Esophagus squamous epithelium (tissue), 5 donors: ENCODE measurements at places on chromosomes 5 and 9.

- no peak for DNase-seq
Measured at GRCh38 chr5:14032918-14033317, 88.4 kb upstream of the DNAH5 start.

DNA sequence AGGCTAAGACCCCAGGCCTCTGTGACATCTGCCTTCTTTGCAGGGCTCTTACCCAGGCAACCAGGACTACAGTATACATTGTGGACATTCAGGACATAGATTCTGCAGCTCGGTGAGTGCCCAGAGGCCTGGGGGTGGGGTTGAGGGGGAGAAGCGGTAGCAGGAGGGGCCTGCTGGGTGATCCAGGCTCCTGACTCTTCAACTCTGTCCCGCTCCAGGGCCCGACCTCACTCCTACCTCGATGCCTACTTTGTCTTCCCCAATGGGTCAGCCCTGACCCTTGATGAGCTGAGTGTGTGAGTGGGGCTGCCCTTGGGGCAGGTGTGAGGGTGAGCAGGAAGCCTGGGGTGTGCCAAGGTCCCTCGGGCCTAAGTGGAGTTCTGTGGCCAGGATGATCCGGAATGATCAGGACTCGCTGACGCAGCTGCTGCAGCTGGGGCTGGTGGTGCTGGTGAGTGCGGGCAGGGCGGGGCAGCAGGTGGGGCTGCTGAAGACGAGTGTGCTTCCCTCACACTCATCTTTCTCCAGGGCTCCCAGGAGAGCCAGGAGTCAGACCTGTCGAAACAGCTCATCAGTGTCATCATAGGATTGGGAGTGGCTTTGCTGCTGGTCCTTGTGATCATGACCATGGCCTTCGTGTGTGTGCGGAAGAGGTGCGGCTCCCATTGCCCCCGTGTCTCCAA, 19.8 kb downstream of the GPRIN1 start:
- DNase-seq: no peak

DNA sequence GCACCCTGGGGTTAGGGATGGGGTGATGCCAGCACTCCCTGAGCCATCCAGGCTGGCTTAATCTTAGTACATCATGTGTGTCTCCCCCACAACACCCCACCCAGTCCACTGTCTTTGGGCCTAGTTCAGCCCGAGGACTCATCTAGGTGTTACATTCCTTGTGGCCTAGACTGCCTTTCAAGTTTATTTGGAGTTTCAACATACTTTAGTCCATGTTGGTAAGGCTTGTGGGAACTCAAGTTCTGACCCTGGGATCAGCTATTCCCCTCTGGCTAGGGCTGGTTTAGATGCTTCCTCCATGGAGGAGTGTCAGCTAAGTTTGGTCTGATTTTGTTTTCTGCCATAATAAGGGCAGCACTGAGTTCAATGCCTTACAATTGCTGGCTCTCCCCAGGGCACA, 302.4 kb downstream of the SMARCA2 start:
- DNase-seq: no peak

DNA sequence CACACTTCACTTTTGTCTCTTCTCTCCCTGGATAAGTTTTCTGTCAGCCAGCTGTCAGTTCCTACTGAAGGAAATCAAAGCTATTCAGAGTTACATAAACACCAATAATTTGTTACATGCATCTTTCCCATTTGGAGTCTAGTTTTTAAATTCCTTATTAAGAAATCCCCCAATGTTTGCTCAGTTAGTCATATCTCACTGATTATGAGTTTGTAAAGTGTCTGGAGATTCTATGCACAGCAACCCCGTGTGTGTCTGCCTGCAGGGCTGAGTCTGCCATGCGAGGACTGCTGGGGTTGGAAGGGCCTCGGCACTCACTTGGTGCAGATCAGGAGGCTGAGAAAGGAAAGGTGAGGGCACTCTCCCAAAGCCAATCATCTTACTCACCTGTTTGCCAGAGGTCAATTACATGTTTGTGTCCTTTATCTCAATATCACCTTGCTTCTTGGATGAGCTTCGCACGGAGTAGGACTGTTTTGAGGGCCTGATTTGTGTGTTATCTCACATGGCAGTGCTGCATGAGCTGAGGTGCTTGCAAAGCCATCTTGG, 3.3 kb downstream of the ANKRD34B start:
- no peak for DNase-seq

DNA sequence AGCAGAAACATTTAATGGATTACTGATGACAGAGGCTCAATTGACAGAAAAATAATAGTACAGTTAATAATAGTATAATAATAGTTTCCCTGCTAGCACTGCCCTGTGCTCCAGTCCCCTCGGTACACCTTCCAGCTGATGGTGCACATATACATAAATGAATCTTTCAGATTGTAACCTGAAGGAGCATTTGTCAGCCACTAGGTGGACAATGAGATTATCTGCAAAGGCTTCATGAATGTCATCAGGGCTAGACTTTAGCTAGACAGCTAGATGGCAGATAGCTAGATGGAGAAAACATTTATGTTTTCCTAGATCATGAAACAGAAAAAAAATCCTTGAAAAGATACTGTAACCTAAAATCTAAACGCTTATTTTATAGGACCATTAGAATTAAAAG, 304.4 kb upstream of the SMC2 start:
- no peak for DNase-seq

DNA sequence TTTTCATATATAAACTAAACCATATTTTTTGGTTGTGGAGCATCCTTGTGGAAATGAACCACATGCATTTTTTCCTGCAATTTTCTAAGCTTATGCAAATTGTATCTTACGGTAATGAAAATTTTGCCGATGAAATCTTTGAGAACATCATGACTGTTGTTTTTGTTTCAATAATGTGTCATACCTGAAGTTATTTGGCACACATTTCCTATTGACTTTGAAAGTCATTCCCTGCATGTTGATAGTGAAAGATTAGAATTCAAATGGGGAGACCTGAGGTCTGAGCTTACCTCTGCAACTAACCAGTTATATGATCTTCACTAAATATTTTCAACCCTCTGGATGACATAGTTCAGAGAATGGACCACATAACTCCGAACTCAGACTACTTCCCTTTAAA, 88.5 kb downstream of the PRR16 start:
- DNase-seq: no peak

DNA sequence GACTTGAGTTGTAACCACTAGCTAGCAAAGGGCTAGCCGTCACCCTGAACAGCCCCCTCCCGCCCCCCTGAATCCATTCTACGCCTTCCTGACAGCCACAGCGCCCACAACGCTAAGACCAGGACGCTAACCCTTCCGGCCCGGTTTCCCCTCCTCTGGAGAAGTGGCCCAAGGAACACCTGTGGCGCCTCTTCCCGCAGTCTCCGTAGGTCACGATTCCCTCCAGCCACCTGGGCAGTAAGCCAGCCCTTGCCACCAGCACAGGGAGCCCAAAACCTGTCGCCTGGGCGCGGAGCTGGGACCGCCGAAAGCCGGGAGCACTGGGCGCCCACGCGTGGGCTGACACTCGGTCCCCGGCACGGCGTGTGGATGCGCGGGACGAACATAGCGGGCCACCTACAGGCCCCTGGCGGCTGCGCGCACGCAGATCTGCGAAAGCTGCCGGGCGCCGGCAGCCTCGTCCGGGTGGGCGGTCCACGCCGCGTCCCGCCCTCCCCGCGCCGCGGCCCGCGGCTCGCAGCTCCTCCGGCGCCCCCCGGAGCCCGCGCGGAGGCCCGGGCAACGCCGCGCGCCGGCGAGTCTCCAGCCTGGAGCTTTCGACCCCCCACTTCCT, 596 bp downstream of the IRF1 start:
- DNase-seq: no peak

GRCh38 chr5:41097642-41098041, 26.5 kb upstream of the MROH2B start:
- DNase-seq: no peak

DNA sequence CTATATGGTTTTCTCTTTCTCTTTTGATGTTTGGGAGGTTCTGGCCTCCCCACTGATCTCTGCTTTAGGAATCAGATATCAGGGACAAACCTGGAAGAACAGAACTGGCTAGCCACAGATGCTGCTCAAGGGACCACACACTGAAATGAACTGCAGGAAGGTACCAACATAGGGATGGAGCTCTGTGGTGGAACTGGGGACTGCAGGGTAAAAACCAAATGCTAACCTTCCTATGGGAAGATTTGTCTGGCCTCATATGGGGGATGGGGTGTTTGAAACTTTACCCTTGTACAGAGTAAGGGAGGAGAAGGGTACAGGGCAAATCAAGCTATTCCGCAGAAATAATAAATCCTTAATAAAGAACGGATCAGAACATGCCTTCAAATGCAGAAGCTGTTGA, 49.4 kb downstream of the ELOVL7 start:
- no peak for DNase-seq

DNA sequence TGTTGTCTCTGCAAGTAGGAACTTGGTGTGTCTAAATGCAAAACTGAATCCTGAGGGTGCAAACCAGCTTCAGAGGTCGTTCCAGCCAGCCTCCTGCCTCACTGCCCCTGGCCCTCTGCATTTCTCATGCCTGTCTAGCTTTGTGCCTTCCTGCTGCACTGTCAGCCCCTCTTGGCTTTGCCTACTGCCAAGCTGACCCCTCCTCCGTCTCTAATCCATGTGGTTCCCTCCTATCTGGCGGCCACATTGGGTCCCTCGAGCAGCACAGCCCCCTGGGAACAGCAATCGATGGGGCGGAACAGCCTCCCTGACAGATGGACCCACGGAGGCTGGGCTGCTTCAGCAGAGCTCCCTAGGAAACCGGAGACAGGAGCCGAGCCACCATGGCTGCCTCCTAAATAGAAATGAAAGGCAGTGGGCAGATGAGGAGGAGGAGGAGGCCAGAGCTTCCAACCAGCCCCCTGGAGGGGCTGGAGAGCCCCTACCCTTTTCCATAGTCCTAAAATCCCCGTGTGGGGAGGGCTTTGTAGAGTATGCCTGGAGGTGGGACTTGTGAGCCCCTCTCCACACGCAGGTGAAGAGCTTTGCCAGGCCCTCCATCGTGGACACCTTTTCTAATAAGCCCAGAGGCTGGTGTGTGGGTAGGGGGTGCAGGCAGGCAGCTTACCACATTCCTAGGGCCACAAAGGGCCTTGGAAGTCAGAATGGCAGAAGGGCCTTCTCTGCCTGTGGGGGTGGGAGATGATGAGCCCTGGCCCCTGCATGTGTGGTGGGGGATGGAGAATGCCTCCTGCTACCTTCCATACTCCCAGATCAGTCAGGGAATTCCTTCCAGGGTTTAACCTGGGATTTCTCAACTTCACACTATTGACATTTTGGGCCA, 9.2 kb upstream of the CXXC5 start:
- no peak for DNase-seq

DNA sequence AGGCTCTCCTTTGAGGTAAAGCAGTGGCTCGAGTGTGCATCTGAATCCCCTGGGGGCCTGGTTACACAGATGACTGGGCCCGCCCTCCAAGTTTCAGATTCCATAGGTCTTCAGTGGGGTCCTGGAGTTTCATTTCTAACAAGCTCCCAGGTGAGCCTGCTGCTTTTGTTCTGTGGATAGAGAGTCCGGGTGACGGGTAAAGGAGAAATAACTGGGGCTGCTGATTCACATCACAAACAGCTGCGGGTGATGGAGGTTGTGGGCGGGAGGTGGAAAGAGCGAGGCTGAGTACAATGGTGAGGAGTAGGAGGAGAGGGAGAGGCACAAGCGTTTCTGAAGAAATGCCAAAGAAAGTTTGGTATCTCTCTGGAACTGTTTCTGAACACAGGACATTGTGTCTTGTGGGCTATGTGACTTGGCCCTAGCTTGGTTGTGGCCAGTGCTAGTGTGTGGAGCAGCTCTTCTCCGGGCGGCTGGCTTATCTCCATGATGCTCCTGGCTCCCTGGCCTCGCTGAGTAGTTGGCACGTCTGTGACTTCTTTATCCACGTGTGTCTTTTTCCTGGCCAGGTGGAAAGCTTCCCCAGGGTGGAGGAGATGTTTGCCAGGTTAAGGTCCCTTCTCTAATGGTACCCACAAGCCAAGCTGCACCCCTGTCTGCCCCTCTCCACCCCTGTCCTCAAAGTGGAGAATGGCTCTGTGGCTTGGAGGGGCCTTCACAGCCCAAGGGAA, 61.7 kb downstream of the HSPA4 start:
- DNase-seq: no peak

- DNase-seq: no peak
Measured at GRCh38 chr5:136153581-136154236, 21.1 kb downstream of the SMAD5 start.

GRCh38 chr9:73213300-73213699, 61.6 kb downstream of the ANXA1 start:
- no peak for DNase-seq

DNA sequence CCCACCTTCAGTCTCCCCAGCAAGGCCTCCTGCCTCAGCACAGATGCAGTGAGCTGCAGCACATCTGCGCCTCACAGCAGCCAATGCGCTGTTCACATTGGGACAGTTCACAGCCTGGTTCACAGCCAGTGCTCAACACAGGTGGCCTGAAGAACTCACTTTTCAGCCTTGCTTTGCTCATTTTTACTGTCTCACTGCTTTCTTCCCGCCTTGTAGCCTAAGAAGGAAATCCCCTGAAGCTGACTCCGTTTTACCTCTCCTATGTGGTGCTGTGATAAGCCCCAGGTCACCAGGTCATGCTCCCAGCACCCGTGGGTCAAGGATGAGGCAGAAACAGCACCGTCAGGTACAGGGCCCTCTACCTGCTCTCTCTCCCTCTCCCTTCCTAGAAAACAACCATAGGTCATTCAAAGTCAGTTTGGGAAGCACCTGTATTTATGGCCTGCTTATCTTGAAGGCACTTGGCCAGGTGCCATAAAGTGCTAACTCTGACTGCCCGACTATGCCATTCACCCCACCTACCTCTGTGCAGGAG, 1.1 kb downstream of the GCNT4 start:
- no peak for DNase-seq

GRCh38 chr9:121699571-121700164, 48.2 kb downstream of the DAB2IP start:
- no peak for DNase-seq

DNA sequence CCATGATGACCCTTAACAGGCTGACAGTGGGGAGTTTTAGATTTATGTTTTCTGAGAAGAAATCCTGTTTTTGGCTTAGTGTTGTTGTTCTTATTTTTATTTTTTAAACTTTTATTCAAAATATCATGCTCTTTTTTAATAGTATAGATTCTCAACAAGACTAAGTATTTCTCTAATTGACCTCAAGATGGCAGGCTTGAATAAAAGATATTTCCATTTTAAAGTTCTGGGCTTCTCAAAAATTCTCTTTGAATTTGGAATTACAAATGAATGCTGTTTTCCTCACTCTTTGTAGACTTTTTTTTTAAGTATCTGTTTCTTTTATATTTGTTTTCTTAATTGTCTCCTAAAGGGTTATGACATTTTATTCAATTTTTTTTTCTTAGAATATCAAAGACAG, 50.0 kb upstream of the SH3GL2 start:
- DNase-seq: no peak

GRCh38 chr5:172343741-172344140, 60.2 kb upstream of the UBTD2 start:
- DNase-seq: no peak

- no peak for DNase-seq
Measured at GRCh38 chr9:95197692-95198271, 119.7 kb downstream of the FANCC start.

- DNase-seq: no peak
Measured at GRCh38 chr9:28056006-28056405, 482.7 kb upstream of the C9orf72 start.

DNA sequence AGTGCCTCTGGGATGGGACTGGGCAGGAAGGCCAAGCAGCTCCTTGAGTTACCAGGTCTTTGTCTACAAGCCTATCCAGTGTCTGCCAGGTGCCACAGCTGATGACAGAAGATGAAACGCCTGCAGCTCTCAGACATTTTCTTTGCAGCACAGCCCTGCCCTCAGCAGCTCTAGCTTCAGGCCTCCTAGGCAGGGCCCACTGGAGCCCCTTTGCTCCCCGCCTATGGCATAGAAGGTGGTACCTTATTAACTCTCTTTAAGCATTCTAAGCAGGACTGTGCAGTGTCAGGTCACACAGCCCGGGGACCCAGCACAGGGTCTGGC, 1.3 kb upstream of the SKP1 start:
- DNase-seq: no peak
